ENCODE measurements at places on chromosomes 6 and 20.

DNA sequence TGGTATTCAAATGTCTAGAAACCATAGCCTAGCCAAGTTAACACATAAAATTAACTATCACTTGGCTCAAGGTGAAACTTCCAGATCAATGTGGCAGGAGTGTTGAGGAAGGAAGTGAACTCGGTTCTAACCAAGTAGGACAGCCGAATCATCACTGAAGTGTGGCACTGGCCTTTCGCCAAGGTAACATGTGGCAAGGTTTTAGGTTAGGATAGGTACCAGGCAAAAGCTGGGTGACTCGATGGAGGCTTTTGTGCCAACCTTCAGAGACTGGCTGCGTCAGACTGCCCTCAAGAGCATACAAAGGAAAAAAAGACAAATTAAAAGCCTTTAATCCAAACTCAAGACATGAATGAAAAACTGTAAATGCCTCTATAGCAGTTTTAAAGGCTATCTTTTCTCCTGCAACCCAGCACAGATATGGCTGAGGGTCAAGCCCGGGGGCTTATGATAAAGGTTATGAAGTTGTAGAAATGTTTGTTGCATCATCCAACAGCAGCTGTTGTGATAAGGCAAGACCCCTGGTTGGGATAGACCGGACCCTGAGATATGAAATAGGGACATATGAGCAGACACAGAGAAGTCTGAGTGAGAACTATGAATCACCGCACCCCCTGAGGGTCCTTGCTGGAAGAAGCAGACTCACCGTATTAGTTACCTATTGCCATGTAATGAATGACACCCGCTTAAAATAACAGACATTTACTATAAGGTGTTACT lies 11.9 kb downstream of the PSMB9 start:
- no peak for DNase-seq

DNA sequence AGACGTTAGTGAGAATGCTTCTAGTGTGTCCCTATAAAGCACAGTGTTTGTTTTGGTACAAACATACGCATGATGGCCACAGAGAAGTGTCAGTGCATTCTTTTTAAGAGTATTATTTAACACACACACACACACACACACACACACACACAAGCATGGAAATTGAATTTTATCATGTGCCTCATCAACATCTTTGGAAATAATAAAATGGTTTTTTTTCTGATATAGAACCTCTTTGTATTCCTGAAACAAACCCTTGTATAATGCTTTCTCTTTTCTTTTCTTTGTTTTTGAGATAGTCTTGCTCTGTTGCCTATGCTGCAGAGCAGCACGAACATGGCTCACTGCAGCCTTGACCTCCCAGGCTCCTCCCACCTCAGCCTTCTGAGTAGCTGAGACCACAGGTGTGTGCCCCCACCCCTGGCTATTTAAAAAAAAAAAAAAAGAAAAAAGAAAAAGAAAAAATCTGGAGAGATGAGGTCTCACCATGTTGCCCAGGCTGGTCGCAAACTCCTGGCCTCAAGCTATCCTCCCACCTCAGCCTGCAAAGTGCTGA lies 116.2 kb upstream of the SYNDIG1 start:
- DNase-seq, result no peak

DNA sequence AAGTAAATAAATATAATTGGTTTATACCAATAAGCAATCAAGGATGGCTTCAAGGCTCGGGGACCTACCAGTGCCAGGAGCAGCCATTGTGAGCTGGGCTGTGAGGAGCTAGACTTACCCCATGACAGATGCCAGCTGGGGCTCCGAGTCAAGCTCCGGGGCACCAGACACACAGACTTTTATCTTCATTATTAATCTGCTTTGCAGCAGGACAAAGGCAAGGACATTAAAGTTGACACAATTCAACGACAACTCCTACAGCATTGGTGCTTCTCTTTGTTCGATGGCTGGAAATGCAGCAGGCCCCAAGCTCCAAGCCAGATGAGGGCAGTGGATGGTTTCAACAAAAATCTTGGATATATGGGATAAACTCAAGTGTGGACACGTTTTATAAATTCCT lies 68.3 kb downstream of the CD24 start:
- DNase-seq, result no peak

DNA sequence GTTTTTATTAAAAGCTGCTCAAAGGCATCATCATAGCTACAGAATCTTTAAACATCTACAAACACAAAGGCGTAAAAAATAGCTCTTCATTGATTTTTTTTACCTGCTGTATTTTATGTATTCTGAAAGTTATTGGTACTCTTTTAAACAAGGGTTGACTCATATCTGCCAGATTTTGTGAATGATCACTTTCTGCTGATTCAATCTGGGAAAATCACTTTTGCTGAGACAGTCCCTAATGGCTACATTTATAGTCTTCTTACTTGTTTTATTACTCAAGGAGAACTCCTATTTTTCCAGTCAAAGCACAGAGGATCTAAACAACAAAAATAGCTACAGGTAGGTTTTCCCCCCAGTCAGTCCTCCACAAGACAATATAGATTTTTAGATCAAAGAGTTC lies 739.0 kb downstream of the CBLN4 start:
- DNase-seq, result no peak

GRCh38 chr20:45432294-45432693 lies 16.4 kb downstream of the PIGT start:
- no peak for DNase-seq

GRCh38 chr6:85458184-85458583 lies 8.3 kb downstream of the NT5E start:
- no peak for DNase-seq

DNA sequence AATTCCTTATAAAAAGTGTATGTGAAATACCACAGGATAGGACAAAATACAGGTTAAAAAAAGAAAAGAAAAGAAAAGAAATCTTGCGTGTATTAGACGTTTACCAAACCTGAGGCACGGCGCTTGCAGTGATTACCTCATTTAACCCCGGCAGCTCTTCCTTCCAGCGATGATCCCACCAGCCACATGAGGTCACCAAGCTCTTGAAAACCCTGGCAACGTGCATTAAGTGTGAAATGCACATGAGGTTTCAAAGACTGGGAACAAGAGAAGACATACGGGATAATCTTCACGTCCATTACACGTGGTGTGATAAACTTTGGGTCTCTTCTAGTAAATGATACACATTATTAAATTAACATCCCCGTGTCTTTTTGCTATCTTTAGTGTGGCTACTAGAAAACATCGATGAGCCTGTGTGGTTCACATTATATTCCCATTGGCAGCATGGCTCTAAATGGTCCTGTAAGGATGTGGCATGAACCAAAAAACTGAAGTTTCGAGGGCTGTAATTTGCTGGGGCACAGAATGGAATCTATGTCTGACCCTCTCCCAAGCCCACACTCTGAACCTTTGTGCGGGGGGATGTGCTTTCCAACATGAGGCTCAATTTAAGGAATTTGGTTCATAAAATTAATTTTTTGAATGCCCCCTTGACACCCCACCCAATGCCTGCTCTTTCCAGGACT lies 59.2 kb upstream of the THBS2 start:
- peak; percentile 80 for DNase-seq

All from muscle of leg (tissue), 16 donors.